ENCODE measurements at places on chromosomes 7 and 10. TPM values are rescaled to one million over a fixed set of nuclear protein-coding genes. Genes with fewer than 3 reads are reported as not detected.
A peak's percentile ranks its signal among the peaks of the same experiment; 100 is the strongest.

KCP gene
- 5.6 TPM for total RNA-seq

GRCh38 chr10:75403939-75404814, 2.6 kb upstream of the ZNF503 start:
- H3K4me3 ChIP-seq: no peak overlapping the region
- H3K36me3 ChIP-seq: no peaks in the 10 kb centered on the region
- DNase-seq: no peak

GIMAP5 gene
- total RNA-seq: 4.5 TPM

DNA sequence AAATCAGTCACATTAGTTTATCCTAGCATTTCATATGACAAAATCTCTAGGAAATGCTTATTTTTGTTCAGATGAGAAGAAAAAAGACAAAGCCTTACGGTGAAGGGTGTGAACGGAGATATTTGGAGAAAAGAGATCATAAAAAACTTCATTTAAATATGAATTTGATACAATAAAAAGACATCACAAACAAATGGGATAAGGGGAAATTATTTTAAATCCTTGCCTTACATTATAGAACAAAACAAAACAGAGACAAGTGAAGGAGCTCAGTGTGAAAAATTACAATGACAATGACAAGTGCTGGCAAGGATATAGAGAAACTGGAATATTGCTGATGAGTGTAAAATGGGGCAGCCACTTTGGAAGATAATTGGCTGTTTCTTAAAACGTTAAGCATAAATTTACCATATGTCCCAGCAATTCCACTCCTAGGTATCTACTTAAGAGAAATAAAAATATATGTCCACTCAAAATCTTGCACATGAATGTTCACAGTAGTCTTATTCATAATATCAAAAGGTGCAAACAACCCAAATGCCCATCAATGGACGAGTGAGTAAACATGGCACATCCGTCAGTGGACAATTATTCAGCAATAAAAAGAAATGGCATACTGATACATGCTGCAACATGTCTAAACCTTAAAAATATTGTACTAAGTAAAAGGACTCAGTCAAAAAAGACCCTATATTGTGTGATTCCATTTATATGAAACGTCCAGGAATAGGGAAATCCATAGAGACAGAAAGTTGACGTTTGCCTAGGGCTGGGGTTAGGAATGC, 66.1 kb upstream of the RAPGEF5 start:
- H3K36me3 ChIP-seq: no peaks in the 10 kb centered on the region
- H3K4me3 ChIP-seq: no peak overlapping the region
- no peak overlapping the region for H3K27ac ChIP-seq
- DNase-seq: no peak

DNA sequence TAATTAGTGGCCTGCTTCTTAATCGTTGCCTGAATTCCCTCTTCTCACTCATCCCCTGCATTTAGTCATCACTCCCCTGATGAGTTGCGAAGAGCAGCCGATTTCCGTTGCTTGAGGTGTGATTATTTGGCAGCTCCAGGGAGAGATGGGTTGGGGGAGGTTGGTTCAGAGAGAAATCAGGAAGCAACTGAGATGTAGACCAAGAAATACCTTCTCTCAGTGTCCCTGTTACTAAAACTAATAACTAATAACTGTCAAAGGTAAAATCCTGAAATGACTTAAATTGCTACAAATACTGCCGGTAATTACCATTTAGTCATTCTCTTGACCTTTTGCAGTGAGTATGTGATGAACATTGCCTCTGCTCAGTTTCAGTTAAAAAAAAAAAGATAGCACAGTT, 76.9 kb downstream of the ELMO1 start:
- no peaks in the 10 kb centered on the region for H3K36me3 ChIP-seq
- no peak for DNase-seq
- no peak overlapping the region for H3K27ac ChIP-seq
- H3K4me3 ChIP-seq: no peak overlapping the region

SLC16A9 gene
- total RNA-seq: 4.8 TPM

MYO3A gene
- not detected for total RNA-seq

GRCh38 chr10:43962346-43963191, 313.9 kb upstream of the ZNF32 start:
- no peaks in the 10 kb centered on the region for H3K27me3 ChIP-seq
- H3K4me3 ChIP-seq: no peak overlapping the region
- no peaks in the 10 kb centered on the region for H3K36me3 ChIP-seq
- no peak overlapping the region for H3K27ac ChIP-seq
- peaks cover 4% of the 10 kb centered on the region for H3K4me1 ChIP-seq

DNA sequence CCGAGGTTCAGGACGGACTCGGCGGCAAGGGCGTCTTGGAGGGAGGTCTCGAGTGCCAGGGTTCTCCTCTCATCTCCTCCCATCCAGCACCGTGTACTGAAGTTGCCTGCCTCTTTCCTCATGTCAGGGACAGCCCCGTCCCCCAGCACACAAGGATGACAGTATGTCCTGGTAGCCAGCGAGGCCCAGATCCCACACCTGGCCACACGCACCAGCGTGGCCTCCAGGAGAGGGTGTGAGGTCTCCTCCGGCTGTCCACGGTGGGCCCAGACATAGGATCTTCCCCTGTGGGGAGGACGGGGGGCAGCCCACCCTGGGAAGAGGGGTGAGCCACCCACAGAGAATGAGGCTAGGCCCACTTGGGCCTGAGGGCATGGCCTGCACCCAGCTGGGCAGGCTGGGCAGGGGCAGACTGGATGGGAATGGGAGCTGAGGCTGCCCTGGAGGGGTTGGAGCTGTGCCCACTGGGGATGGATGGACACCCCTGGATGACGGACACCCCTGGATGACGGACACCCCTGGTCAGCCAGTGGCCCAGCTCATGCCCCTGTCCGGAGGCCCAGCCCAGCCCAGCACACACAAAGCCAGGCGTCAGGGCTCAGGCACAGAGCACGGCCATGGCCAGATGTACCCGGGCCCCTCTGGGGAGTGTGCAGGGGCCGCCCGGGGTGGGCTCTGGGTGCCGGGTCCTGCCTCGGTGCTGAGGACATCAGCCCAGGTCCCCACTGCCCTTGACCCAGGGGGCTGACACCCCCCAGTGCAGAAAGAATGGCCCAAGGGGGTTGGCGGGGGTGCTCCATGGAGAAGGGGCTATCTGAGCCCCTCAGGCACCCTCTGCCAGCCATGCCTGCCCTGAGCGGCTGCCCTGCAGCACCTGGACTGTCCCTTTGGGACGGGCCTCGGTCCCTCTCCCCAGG, 30.9 kb upstream of the CFAP46 start:
- no peaks in the 10 kb centered on the region for H3K27me3 ChIP-seq
- no peaks in the 10 kb centered on the region for H3K4me1 ChIP-seq
- DNase-seq: no peak
- H3K27ac ChIP-seq: no peak overlapping the region

DNA sequence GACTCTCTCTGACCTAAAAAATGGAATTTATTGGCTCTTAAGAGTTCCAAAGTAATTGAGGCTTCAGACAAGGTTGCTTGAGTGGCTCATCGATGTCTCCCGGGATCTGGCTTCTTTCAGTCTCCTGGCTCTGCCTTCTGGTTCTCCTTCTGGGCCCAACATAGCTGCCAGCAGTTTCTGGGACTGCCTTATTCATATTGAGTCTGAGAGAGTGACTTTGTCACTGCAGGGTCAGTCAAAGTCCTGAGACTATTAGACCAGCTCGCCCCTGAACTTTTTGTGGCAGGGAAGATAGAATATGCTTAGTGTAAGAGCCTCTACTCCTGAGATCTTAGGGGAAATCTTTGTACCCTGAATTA, 94.0 kb downstream of the MMRN2 start:
- DNase-seq: no peak
- no peak overlapping the region for H3K4me3 ChIP-seq
- H3K4me1 ChIP-seq: no peaks in the 10 kb centered on the region

GRCh38 chr7:131556053-131556908, at the start of gene PODXL:
Gene PODXL (minus strand): TSS chr7:131556628. CDS start chr7:131556359, 269 bp downstream.
- peaks cover 36% of the 10 kb centered on the region for H3K27me3 ChIP-seq
- H3K4me3 ChIP-seq: peak within 1 kb of the TSS; percentile 57
- peaks cover 10% of the 10 kb centered on the region for H3K4me1 ChIP-seq
- no peak for DNase-seq

GRCh38 chr10:21742740-21743412, 208.8 kb downstream of the MLLT10 start:
- no peak overlapping the region for H3K4me3 ChIP-seq
- H3K27ac ChIP-seq: no peak overlapping the region
- H3K27me3 ChIP-seq: no peaks in the 10 kb centered on the region
- no peak for DNase-seq
- no peaks in the 10 kb centered on the region for H3K4me1 ChIP-seq
- peaks cover 11% of the 10 kb centered on the region for H3K36me3 ChIP-seq

DNA sequence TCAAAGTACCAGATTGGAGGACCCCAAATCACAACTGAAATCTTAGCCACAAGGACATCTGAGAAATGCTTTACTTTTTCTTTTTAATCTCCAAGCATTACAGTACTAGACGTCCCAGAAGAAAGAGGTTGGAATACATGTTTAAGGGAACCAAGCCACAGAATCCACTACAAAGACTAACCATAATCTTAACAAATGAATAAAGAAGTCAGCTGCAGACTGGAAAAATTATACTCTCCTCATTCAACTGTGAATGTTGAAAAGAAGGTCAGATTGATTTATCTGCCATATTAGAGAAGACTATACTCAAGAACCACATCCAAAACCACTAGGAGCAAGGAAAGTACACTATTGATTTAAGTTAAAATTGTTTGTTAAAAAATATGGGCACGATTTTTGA, 102.1 kb upstream of the ABCB5 start:
- H3K27ac ChIP-seq: no peak overlapping the region
- H3K4me3 ChIP-seq: no peak overlapping the region
- no peaks in the 10 kb centered on the region for H3K4me1 ChIP-seq
- DNase-seq: no peak

STEAP4 gene
- 0.13 TPM for total RNA-seq

DNA sequence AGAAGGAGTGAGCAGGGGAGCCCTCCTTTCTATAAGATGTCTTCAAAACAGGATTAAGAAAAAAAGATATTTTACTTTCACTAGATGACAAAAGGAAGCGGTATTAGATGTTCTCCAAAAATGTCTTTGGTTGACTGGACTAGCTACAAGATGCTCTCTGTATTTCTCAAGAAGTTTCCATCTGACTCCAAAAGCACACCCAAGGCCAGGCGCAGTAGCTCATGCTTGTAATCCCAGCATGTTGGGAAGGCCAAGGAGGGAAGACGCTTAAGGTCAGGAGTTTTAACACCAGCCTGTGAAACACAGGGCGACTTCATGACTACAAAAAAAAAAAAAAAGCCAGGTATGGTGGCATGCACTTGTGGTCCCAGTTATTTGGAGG, 84.5 kb downstream of the PIP4K2A start:
- H3K27ac ChIP-seq: peak overlapping the region; percentile 89
- H3K27me3 ChIP-seq: no peaks in the 10 kb centered on the region
- peak overlapping the region; percentile 57 for H3K4me3 ChIP-seq
- peak; percentile 48 for DNase-seq

DNA sequence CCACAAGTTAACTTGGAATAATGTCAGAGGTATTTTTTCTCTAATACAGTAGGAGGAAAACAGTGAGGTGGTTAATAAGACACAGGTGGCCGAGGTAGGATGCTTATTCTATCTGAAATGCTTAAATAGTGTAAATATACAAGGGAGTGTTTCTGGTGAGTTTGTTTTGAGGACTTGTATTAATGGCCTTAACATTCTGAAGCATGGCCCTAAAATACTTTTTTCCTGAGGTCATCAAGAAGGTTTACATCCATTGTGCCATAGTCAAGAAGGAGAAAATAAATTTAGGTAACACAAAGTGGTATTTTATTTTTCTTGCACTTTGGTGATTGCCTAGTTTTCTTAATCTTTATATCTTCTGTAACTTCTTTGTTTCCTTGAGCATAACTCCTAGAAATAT, 18.8 kb downstream of the GNAI1 start:
- H3K27ac ChIP-seq: no peak overlapping the region
- no peak for DNase-seq
- no peak overlapping the region for H3K4me3 ChIP-seq
- no peaks in the 10 kb centered on the region for H3K27me3 ChIP-seq

SP8 gene
- total RNA-seq: not detected

GRCh38 chr10:122632031-122632430, 67.6 kb downstream of the C10orf120 start:
- no peak overlapping the region for H3K27ac ChIP-seq
- H3K36me3 ChIP-seq: no peaks in the 10 kb centered on the region
- no peaks in the 10 kb centered on the region for H3K27me3 ChIP-seq
- H3K4me1 ChIP-seq: no peaks in the 10 kb centered on the region
- H3K4me3 ChIP-seq: no peak overlapping the region

- H3K36me3 ChIP-seq: no peaks in the 10 kb centered on the region
- no peak overlapping the region for H3K27ac ChIP-seq
- H3K4me3 ChIP-seq: no peak overlapping the region
- no peak for DNase-seq
- H3K27me3 ChIP-seq: no peaks in the 10 kb centered on the region
Observed at GRCh38 chr7:67625257-67625737, 628.7 kb downstream of the TYW1 start.

DNA sequence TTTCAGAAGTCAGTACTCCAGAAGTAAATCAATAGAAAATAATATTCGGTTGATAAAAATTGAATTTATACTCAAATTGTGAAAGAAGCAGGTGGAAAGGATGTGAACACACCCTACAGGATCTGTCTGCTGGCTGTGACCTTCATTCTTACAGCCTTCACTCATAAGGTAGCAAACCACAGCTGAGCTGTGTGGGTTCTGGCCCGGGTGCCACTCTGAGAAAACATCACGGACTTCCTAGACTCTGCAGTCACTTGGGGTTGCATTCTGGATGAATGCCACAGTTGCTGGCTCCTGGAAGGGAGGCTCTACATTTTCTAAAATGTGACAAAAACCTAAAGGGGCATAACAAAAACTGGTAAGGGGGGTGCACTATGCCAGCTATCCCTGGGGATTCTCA, 36.0 kb upstream of the ABLIM1 start:
- no peak overlapping the region for H3K27ac ChIP-seq
- no peaks in the 10 kb centered on the region for H3K4me1 ChIP-seq
- H3K36me3 ChIP-seq: no peaks in the 10 kb centered on the region
- no peak for DNase-seq
- no peak overlapping the region for H3K4me3 ChIP-seq
- H3K27me3 ChIP-seq: no peaks in the 10 kb centered on the region

AKR1B15 gene
- total RNA-seq: not detected

STEAP1B gene
- total RNA-seq: not detected

CCDC172 gene
- total RNA-seq: not detected

C10orf143 gene
- total RNA-seq: 2.8 TPM

DNA sequence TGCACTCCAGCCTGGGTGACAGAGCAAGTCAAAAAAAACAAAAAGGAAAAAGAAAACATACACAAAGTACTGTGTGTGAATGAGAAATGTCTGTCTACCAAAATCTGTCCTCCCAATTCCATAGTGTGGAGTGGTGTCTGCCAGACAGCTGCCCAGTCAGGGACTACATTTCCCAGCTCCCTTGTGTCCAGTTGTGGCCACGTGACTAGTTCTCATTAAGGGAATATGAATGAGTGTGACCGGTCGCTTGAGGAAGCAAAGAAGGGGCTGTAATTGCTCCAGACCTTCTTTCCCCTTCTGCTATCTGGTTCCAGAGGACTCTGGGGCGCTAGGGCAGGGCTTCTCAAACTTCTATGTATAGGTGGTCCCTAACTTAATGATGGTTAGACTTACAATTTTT, 204.1 kb downstream of the PHTF2 start:
- no peak overlapping the region for H3K4me3 ChIP-seq
- no peak for DNase-seq
- H3K27me3 ChIP-seq: no peaks in the 10 kb centered on the region
- no peak overlapping the region for H3K27ac ChIP-seq
- no peaks in the 10 kb centered on the region for H3K4me1 ChIP-seq

PAPSS2 gene
- total RNA-seq: 2.2 TPM

- H3K27me3 ChIP-seq: no peaks in the 10 kb centered on the region
- H3K27ac ChIP-seq: no peak overlapping the region
- H3K36me3 ChIP-seq: no peaks in the 10 kb centered on the region
- no peaks in the 10 kb centered on the region for H3K4me1 ChIP-seq
- DNase-seq: no peak
- H3K4me3 ChIP-seq: no peak overlapping the region
Observed at GRCh38 chr7:65449505-65449852, 75.8 kb downstream of the ZNF92 start.

GPC2 gene
- 3.9 TPM for total RNA-seq
